Tibial artery (tissue), 4 donors: ENCODE measurements at places on chromosomes 6 and 20.

DNA sequence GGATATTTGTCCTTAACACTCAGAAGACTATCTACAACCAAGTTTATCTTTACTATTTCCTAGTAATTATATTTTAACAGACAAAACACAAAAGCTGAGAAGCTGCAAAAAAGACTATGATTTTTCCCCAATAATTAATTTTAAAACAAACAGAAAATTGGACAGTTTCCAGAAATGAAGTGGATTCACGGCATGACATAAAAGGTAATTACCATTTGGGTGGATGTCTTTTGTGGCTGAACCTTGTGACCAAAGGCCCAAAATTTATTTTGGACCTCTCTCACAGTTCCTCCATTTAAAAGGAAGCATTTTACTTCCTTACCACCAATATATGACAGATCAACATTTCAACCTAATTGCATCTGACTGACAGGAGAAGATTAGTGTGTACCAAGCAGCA lies 90.2 kb downstream of the GMDS start:
- no peak for DNase-seq

DNA sequence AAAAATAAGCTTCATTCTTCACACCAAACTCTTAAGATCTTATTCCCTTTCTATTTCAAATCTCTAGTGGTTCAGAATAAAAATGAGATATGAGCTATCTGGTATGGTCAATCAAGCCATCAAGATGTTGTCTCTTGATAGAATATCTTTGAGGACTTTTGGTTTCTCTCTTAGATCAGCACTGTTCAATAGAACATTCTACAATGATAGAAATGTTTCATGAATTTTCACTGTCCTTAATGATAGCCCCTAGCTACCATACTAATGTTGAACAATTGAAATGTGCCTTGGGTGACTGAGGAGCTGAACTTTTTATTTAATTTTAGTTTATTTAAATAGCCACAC lies 24.1 kb upstream of the HINT3 start:
- DNase-seq = no peak

- DNase-seq = no peak
These were observed 44.7 kb downstream of the FRK start for GRCh38 chr6:116015983-116016382.

- no peak for DNase-seq
These were observed 52.5 kb upstream of the E2F3 start for GRCh38 chr6:20349225-20349624.

- no peak for DNase-seq
These were observed 295.5 kb downstream of the SLC35F1 start for GRCh38 chr6:118202517-118202916.

- no peak for DNase-seq
These were observed 127.6 kb upstream of the TFAP2D start for GRCh38 chr6:50585441-50586330.

- no peak for DNase-seq
These were observed 31.8 kb downstream of the KCNG1 start for GRCh38 chr20:50991076-50991475.

DNA sequence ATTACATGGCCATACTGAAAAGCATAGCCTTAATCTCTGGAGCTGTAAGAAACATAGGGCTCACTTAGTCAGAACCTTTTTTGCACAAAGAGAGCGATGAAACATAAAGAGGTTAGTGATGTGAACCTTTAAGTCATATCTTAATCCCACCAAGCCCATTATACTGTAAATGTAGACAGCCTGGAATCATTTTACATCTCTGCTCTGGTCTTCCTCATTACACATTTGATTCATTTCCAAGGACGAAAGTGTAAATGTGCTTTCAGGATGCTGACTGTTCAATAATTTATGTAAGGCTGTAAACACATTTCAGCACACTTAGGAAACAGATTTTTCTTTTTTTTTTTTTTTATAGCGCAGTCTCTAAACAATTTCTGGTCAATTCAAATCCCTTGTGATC lies 131.3 kb upstream of the B3GAT2 start:
- no peak for DNase-seq

DNA sequence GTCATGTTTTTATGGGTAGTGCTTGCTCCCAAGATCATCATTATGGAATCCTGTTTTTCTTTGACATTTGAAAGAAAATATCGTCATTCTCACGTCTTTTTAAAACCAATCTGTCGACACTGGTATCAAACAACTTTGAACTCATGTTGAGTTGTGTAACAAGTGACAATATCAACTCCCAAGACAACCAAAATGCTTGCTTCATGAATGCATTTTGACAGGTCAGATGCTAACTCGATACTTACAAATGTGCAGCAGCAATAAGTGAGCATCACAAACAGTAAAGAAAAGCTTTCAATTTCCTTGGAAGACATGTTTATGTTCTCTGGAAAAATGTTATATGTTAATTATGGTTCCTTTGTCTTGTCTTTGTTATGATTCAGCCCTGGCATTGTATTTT lies 125.9 kb downstream of the EPHA7 start:
- DNase-seq = no peak

- DNase-seq = no peak
These were observed 65.3 kb downstream of the BTBD3 start for GRCh38 chr20:11982955-11983470.

- DNase-seq = no peak
These were observed 917.5 kb downstream of the EYS start for GRCh38 chr6:64789476-64789875.
